ENCODE measurements at places on chromosomes 13 and 19.

- no peak for DNase-seq
Observed at GRCh38 chr13:23889615-23890607, 711 bp upstream of the MIPEP start.

DNA sequence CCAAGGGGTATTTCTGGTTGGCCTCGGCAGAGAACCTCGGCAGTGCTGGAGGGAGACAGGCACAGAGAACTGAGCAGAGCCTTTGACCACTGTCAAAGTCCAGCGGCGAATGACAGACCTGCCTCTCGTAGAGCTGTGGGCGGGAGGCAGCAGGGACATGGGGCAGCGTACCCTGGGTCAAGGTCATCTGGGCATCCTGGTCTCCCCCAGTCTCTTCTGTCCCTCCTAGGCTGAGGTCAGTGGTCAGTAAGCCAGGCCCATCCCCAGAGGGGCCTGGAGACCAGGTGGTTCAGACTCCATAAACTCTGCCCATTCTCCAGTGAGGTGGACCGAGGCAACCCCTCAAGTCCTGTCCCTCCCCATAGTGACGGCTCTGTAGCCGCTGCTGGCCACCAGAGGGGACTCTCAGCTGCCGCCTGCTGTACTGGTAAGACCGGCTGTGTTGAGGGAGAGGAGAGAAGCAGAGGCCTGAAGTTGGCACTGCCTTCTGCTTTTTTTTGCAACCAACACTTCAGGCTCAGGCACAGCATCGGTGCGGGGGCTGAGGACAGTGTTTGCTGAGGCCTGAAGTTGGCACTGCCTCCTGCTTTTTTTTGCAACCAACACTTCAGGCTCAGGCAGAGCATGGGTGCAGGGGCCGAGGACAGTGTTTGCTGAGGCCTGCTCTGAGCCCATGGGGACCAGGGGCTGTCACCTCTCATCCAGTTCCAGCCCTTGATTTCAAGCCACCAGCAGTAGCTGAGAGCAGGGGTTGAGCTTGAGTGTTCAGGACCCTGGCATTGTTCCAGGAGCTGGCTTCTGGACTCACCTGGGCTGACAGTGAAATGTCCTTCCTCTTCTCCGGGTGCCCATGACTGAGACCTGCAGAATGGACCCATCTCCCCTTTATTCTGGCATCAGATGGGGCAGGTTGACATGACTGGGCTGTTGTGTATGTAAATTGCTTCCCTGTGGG, at the start of gene PGLYRP2:
Gene PGLYRP2 (minus strand): TSS at position 111 of the 955 bp plus-strand sequence. CDS start 130 bp downstream, outside the sequence.
- DNase-seq, result no peak

DNA sequence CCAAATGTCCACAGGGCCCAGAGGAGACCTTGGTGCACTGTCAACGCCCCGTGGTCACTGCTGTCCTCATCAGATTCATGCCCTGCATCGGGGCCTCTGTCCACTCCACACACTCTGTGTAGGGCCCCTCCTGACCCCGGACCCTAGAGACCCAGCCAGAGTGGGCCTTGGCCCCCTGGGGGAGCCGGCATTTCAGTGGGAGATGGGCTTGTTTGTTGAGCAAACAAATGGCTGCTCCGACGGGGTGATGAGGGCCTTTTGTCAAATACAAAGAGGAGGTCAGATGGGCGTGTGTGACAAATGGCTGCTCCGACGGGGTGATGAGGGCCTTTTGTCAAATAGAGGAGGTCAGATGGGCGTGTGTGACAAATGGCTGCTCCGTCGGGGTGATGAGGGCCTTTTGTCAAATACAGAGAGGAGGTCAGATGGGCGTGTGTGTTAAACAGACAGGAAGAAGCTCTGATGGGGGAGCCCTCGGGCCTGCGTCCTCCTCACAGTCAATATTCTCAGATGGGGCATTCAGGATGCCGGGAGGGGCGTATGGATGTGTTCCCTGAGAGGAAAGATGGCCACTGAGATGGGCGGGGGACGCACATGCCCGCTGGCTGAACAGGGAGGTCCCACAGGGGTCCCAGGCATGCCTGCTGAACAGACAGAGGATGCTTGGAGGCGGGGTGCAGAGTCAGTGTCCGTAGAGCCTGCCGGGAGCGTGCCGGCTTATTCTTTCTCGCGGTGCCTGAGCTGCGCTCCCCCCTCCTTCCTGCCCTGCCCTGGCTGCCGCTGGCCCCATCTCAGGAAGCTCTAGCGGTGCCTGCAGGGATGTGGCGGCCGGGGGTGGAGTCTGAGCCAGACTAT, 36.3 kb downstream of the SMIM24 start:
- no peak for DNase-seq

DNA sequence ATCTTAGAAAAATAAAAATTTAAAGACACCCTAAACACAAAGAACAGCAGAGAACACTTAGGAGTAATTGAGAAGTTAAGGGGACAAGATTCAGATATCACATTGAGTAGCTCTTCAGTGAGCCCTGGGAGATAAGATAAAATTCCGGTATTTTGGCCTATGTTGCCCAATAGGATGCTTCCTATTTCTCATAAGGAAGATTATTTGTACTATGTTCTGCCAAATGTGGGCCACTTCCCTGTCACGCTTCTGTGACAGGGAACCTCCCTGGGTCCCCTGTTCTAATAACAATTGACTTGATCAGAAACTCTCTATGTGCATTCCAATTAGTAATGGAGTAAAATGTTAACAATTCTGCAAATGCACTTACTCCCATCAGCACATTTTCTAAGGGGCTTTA, 310.7 kb downstream of the MYO16 start:
- DNase-seq, result no peak

- no peak for DNase-seq
Observed at GRCh38 chr19:43642531-43642930, 2.9 kb upstream of the CADM4 start.

Measured in T follicular helper cell (primary cell).